Uterus (tissue), 4 donors: ENCODE measurements at places on chromosomes 3 and 15.

DNA sequence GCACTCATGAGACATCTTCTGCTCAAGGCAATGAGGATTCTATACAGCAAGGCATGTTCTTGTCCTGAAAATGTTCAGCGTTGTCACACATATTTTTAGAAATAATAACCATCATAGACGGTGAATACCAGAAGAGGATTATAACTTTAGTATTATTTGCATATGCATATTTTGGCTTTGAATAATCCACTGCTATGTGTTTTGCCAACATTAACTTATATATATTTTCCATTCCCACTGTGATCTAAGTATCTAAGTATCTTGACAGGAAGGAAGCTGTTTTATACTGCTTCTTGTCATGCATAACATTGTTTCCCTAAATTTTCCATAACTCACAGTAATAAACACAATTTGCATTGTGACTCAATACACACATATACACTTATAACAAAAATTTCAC, 509.5 kb downstream of the TBL1XR1 start:
- DNase-seq: no peak

DNA sequence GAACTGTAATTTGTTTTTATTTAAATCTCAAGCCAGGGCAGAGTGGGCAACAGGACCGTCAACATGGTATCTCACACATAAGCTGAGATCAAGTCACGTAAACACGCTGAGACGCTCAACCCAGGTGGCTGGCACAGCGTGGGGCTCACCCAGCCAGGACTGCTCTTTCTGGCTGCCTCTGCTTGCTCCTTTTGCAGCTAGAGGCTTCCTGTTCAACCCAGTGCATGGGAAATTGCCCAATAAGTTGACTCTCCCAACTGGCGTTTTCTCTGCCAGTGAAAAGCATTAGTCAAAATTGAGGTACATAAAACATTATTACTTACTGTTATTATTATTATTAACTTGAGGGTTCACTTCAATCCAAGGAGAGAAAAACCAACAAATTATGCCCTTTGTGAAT, 398.1 kb downstream of the NR2F2 start:
- DNase-seq: no peak

- peak; percentile 90 for DNase-seq
Observed at GRCh38 chr15:40906091-40906990, 12.1 kb downstream of the VPS18 start.

- peak; percentile 55 for DNase-seq
Observed at GRCh38 chr15:58985443-58985842, 2.0 kb upstream of the RNF111 start.

GRCh38 chr15:100235030-100235617, 106.7 kb downstream of the ADAMTS17 start:
- DNase-seq: no peak

DNA sequence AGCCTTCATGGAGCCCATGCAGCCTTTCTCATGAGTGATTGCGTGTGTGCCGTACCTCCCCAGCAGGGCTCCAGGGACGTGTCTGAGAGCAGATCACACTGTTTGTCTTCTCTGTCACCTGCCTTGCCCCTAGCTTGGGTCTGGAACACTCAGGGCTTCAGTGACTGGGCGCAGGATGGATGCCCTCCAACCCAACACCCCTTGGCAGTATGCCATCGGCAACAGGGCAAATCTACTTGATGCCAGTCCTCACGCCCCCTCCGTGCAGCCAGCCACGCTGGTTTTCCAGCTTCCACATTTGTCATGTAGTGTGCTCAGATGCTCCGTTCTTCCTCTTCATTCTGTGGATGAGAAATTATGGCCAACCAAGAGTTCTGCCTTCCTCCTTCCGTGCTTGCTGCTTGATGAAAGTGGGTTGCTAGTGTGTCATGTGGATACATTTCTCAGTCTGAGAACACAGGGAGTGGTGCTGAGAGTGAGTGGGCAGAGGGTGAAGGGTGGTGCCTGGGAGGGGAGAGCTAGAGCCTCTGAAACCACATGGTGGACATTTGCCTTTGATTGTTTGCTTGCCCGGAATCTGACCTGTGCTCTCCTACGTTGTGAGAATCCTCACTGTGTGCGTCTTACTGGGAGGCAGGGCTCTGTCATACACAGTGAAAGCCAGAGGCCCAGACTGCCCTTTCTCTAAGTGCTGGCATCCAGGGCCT, 97.2 kb downstream of the FAM43A start:
- DNase-seq: no peak

DNA sequence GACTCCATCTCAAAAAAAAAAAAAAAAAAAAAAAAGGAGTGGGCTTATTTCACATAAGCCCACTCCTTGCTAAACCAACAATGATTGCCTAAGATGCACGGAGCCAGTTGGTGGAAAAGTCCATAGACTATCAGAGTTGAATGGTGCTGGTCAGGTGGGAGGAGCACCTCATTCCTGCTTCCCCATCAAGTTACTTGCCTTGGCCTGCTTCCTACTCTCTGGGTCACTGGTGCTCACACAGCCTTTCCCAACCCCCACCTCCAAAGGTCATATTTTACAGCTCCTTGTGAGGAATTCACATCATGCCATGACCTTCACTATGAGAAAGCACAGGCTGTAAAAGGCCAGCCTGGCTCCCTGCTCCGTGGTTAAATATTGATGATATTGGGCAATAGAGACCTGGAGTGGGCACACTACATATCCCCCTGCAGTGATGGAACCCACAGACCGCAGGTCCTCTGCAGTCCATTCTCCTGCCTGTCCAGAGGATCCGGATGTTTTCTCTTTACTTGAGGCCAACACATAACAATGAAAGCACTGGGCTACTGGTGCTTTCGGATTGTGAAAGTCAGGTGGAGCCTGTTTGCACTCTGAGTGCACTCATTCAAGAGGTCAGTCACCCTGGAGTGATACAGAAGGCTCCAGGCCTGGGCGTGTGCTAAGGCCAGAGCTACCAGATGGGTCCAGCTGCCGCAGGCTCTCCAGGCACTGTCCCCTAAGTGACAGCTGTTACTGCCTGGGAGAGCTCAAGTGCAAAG, at the start of gene SLC51B:
SLC51B (plus strand) TSS at position 664 of the 758 bp plus-strand sequence. CDS start 4,618 bp downstream, outside the sequence.
- no peak for DNase-seq

DNA sequence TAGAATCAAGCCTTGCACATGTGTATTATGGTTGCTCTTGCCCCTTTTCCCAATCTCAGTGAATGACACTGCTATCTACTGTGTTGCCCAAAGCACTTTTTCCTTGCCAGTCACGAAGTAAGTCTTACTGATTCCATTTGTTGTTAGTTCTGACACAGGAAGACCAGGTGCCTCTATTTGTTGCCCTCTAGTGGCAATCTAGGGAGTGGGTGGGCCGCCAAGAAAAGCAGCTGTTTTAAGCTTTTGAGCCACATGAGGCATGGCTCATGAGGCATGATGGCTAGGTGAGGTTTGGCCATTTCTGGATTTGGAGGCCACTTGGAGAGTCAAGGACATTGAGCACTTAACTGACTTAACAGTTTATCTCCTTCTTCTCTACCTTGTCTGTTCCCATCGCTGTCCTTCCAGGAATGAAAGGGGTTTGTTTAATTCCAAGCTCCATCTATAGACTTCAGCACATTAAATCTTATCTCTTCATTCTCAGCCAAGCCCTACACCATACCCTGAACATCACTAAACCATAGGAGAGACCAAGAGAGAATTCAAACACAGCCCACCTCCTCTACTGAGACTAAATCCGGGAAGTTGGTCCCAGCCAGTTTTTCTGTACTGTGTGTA, 103.1 kb downstream of the HCN4 start:
- DNase-seq: peak; percentile 34

- no peak for DNase-seq
Observed at GRCh38 chr3:66068255-66068654, 29.5 kb upstream of the MAGI1 start.

- no peak for DNase-seq
Observed at GRCh38 chr15:91632176-91632575, 221.3 kb upstream of the SLCO3A1 start.

DNA sequence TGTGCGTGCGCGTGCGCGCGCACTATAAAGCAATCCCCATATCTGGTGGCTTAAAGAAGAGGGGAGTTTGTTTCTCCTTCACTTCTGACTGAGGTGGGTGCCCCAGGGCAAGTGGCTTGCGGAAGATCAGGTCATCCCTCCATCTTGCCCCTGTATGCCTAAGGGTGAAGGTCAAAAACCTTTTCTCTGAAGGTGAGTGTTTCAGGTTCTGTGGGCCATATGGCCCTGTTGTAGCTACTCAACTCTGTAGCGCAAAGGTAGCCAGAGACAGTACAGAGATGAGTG, 5.5 kb downstream of the ABTB1 start:
- no peak for DNase-seq

DNA sequence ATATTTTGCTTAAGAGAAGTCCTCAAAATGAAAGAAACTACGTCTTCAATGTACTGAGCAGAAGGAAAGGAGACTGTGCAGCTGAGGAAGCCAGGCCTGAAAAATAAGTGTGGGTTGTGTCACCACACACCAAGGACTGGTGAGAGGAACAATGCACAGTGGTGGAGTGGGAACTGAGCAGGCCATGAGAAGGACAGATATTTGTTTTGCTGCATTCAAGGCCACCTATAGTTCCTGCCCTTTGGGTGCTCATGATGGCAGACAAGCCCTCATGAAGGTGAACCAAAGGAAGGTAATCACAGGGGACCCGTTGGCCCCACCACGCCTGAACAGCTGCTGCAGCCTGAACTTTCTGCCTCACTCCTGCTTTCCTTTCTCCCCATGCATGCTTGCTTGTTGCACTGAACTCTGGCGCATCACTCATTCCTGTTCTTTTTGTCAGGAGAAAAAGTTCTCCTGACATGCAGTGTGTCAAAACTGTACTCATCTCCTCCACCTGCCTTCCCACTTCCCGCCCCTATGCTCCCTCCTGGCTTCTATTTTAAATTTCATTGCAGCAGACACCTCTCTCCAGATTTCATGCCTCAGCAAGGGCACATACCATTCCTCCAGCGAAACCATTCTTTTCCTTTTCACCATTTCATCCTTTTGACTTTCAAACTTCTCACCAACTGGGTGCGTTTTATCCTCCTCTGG, 2.2 kb upstream of the RNF7 start:
- no peak for DNase-seq
